A549 treated with dexamethasone at 1 μM for 4 hours (cell line): ENCODE measurements at places on chromosomes 1 and 21. TPM values are rescaled to one million over a fixed set of nuclear protein-coding genes. Genes with fewer than 3 reads are reported as not detected.

LCE1D gene
- not detected in 5 replicates for total RNA-seq

AGBL4 gene
- not detected in 5 replicates for total RNA-seq

NRDC gene
- total RNA-seq: 68.2 to 87.3 TPM (median 84.9 TPM) in 5 replicates

ZBTB8B gene
- not detected in 5 replicates for total RNA-seq

KRTAP19-2 gene
- not detected in 5 replicates for total RNA-seq

CDC20 gene
- 174 to 209 TPM (median 197 TPM) in 5 replicates for total RNA-seq

OLFML2B gene
- total RNA-seq: 0.33 to 0.68 TPM (median 0.51 TPM) in 5 replicates

SYPL2 gene
- total RNA-seq: 0.09 to 0.17 TPM (median 0.11 TPM) in 5 replicates

TLR5 gene
- total RNA-seq: 0.12 to 0.29 TPM (median 0.25 TPM) in 5 replicates

SLFNL1 gene
- 0.02 to 0.07 TPM (median 0.04 TPM) in 4 of 5 replicates, not detected in the other for total RNA-seq

ZNF648 gene
- total RNA-seq: not detected in 5 replicates

IFFO2 gene
- total RNA-seq: 5.7 to 9.8 TPM (median 7.7 TPM) in 5 replicates
